CD4-positive, alpha-beta T cell treated with Interleukin-21 for 1 hour (primary cell): ENCODE measurements at places on chromosomes 3 and 15.

DNA sequence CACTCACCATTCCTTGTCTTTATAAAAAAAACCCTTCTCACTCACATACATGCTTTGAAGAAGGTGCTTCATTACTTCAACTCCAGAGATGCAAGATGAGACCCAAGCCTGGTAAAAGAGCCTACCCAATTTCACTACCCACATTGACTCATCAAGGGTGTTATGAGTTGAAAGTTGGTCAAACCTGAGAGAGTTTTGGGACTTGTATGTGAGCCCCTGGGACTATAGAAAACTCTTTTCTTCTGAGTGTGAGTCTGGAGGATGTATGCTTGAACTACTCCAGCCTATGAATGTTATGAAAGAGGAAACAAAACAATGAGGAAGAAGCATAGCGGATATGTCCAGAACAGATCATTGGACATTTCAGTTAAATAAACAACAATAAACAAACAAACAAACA, 106.5 kb upstream of the SATB1 start:
- no peak for DNase-seq

- DNase-seq = no peak
Observed at GRCh38 chr3:8945890-8946600, 17.2 kb downstream of the RAD18 start.

DNA sequence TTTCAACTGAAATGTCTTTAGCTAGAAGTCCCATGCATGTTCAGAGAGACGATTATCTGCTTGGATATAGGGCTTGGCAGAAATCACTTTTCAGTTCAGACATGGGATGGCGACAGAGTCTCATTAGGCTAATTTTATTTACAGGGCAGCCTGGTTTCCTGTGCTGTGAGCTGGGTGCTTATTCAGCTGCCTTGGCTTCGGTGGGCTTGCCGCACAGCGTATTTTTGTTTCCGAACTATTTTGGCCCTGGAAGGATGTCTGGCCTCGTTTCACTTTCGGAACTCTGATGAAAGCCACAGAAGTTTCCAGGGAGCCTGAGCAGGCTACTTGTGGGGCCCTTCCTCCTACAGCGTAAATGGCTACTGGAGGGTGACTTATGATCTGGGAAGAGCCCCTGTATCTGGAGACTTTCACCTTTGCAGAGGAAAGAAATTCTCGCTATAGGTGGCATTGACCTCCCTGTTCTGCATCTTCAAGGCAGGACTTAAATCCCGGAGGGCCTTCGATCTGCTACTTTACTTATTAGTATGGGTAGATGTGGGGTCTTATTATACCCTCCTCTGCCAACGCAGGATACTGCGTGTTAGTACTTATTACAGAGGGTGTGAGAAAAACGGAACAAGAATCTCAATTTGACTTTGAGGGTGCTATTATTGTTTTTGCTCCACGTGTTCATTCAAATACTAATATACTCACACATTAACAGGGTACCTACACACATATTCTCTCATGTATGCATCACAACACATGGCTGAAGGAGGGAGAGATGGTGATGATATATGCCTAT, 364.0 kb upstream of the RBMS3 start:
- peak; percentile 9 for DNase-seq

DNA sequence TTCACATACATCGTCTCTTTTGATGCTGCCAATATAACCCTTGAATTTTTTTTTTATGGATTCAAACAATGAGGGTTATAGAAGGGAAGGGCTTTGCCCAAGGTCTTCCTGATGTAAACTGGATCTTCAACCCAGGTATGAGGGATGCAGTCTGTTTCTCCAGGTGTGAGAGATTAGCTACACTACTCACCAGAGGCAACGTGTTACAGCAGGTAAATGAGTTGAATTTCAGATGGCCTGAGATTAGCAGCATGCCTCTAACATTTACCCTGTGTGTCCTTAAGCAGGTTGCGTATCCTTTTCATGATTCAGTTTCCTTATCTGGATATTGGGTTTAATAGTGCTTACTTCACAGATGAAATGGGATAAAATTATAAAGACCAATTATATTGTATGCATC, 1.9 kb downstream of the RTP4 start:
- DNase-seq = no peak

DNA sequence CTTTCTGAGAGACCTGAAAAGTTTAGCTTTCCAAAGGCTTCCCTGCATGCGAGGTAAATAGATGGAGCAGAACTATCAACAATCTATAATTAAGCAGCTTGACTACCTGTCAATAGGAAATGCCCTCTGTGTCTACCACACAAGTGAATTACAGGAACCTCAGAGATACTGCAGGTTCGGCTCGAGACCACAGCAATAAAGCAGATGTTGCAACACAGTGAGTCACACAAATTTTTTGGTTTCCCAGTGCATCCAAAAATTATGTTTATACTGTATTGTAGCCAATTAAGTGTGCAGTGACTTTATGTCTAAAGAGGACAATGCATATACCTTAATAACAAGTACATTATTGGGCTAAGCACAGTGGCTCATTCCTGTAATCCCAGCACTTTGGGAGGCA, 252.0 kb downstream of the UBE2E2 start:
- no peak for DNase-seq

- DNase-seq = no peak
Observed at GRCh38 chr15:35603301-35603700, 57.3 kb upstream of the DPH6 start.

GRCh38 chr3:115518100-115518852, 105.0 kb upstream of the GAP43 start:
- DNase-seq = no peak

GRCh38 chr3:105853801-105854432, 14.9 kb downstream of the CBLB start:
- DNase-seq = peak; percentile 31

GRCh38 chr3:175404621-175405020, 545.5 kb downstream of the NAALADL2 start:
- no peak for DNase-seq

DNA sequence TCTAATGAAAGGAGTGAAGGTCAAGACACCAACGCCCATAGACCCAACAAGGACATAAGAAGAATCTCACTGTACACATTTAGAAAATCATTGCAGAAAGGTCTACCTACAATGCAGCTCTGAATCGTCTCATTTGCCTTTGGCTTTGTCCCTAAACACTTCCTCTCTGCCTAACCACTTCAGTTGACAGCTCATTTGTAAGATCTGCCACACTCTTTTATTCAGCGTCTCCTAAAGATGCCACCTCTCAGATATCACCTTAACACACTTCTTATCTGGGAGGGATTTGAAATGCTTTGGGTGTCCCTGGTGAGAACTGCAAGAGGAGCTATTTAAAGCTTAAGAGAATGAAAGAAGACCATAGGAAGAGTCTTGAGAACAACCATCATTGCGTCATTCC, 38.7 kb downstream of the RAB27A start:
- DNase-seq = no peak
